ENCODE measurements at places on chromosomes 4 and X.

DNA sequence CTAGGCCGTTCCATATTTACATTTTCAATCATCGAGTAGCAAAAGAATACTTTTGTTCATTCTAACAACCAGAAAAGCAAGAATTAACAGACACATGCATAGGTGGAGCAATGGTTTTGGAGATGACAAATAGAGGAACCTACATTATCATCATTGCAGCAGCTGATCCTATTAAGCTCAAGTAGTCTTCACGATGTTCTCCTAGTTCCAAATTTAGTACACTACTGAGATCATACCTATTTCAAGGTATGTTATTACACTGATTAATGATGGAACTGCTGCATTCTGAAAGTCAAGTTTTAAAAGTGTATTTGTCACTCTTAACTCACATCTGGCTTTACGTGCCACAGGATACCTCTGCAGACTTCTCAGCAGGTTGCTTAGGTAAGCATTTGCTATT lies 87.4 kb downstream of the ADGRA3 start:
- no peak for DNase-seq

GRCh38 chr4:19164334-19164733 lies 1087.4 kb upstream of the SLIT2 start:
- no peak for DNase-seq

GRCh38 chrX:114582698-114583395 lies 1.0 kb upstream of the HTR2C start:
- no peak for DNase-seq

DNA sequence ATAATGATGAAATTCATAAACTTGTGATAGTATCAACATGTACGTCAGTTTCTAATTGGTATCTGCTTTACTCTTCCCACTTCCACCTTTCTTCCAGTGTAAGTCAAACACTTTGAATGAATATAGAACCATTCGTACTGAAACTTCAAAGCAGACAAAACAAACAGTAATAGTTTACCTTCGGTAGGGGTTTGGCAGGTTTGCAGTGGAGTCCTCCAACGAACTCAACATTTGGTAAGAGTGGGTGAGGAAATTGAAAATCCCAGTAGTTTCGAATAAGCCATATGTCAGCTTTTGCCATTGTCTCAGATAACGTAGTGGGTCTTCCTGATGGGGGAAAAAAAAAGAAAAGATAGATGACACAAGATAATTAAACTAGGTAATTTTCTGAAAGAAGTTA lies 2.2 kb downstream of the UGT2B4 start:
- DNase-seq = no peak

DNA sequence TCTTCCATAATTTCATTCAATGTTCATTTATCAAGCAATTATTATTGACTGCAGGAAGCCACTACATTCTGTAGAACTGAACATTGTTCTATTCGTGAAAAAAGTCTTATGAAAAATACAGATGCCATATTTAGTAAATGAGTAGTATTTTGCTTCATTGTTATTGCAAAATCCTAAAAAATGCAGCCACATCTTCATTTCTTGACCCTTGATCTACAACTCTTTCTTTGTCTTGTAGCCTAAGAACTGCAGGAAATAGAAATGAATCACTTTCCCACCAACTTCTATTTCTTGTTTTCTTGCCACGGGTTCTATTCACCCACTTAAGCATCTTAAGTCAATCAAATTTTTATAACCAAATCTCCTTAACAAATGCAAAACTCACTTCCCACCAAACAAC lies 63.3 kb downstream of the KCNIP4 start:
- DNase-seq = no peak

DNA sequence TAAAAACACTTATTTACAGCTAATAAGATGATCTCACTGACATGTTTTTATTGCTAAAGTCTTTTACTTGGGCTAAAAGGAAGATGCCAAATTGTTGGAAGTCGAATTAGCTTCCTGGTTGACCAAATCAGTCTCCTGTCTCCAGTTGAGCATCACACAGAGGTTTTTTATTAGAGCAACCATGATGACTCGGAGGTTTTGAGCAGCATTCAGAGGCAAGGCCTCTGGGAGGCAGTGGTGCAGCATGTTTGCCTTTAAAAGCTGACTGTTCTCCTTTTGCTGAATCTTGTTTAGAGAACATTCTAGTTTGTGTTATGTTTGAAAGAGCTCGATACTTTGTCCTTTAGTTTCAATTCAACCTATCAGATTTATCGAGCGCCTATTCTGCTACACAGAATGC lies 2.1 kb downstream of the UCHL1 start:
- DNase-seq = no peak

GRCh38 chr4:1644891-1645657 lies 39.0 kb downstream of the FAM53A start:
- DNase-seq = no peak

DNA sequence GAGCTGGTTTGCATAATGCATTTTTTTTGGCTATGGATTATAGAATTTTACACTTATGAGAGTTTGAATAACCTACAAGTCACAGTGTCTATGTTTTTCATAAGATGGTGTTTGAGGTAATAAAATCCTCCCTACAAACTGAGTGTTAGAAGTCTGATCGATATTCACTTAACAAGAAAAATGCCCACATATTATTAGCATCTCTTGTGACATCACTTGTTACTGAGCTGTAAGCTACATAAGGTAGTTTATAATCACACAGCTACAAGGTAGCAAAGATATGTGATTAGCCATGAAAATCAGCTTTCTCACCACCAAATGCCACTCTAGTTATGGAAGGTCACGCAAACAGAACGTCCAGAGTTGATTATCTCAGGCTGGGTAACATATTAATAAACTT lies 669.6 kb downstream of the PCDH18 start:
- no peak for DNase-seq

DNA sequence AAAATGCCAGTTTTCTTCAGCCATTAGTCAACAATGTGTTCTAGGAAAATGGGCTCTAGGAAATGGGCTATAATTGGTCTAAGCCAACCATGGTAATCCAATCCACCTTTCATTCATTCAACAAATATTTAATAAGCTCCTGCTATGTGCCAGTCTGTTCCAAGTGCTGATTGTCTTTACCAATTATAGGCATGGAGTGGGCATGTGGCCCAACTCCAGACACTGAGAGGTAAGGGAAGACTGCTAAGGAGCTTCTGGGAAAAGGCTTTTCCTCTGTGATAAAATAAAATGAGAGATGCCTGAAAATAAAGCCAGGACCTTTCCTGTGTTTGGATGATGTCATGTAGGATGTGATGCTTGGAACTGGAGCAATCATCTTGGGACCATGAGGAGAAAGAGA lies 43.3 kb downstream of the HOPX start:
- DNase-seq = no peak

- no peak for DNase-seq
Measured at GRCh38 chr4:131258361-131258760, 1890.7 kb upstream of the PCDH10 start.

GRCh38 chrX:100477958-100478357 lies 67.9 kb upstream of the PCDH19 start:
- DNase-seq = no peak

DNA sequence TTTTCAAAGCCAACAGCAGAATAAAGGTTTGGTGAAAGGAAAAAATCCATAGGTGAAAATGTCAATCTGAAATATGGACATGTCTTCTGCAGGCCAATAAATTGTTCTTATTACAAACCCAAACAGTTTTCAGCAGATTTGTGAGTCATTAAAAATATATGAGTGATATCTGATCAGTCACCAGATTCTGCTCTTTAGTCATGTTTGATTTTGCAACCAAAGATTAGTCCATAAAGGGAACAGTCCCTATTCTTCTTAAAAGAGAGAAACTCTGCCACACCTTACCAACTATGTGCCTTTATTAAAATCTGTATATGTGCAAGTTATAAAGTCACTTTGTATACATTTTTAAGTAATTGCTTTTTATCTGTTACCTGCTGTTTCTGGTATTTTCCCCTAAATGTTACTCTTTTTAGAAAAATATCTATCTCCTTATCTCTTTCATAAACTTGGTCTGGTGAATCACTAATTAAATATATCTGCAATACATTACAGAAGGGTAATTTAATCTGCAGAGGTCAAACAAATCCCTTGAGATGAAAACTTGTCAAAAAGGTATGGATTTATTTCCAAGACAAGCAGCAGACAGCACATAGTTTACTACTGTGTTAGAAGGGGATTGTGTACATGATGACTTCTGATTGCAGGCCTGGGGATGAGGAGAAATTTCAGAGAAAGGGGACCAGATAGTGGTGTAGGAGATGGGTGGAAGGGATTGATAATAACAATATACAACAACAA lies 322.9 kb upstream of the NWD2 start:
- no peak for DNase-seq

GRCh38 chr4:147813109-147813773 lies 81.4 kb downstream of the ARHGAP10 start:
- no peak for DNase-seq

DNA sequence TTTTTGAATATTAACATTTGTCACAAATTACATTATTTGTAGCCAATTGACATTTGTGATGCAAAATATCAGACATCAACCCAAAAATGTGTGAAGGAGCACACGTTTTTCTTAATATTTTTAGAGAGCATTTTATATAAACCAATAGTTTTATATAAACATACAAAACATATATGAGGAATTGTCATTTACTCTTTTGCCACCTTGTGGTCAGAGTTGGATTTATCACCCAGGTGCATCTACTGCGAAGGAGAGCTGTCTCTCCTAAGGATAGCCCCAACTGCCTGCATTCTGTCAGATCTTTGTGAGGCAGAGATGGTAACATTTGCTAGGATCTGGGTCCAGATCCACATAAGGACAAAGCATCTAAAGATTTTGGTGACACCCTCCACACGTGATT lies 2.5 kb upstream of the USP27X start:
- DNase-seq = no peak

GRCh38 chrX:78710171-78710570 lies 37.3 kb upstream of the LPAR4 start:
- no peak for DNase-seq

DNA sequence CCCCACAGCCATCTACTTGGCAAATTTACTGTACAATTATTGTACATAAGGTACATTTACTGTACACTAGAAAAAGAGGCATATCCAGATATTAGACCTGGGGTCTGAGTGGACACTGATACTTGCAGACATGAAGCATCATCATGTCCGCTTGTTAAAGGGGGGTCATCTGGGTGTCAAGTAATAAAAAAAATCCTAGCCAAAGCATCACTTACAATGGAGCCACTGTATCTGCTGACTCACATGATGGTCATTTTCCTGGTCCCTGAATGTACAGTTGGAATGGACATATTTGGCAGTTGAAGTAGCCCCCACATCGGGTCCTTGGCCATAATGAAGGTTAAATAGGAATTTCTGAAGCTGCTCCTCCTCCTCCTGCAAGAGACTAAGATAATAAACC lies 228.8 kb downstream of the THOC2 start:
- DNase-seq = no peak

GRCh38 chr4:87047281-87047798 lies 112.5 kb downstream of the AFF1 start:
- no peak for DNase-seq

- no peak for DNase-seq
Measured at GRCh38 chr4:121764702-121765367, at the start of gene SMIM43. SMIM43 (minus strand) TSS chr4:121765164; CDS start chr4:121765105, 59 bp downstream.

DNA sequence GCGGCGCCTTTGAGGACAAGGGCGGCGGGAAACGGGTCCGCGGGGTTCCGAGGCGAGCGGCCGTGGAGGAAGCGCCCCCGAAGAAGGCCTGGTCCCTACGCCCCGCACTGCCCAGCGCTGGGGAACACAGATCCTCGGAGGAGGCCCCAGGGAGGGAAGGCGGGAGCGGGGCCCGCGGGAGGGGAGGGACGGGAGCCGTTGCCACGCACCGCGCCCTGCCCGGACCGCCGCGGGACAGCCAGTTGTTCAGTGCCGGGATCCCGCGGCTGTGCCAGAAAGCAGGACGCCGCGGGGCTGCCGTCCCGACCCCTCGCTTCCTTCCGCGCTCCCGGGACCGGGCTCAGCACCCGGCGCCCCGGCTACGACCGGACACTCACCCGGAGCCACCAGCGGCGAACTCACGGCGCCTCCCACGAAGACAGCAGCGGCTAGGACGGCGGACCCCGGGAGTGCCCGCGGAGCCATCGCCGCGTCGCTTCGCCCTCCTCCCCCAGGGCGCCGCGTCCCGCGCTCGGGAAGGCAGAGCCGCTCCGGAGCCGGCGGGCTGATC lies 278 bp downstream of the RELL1 start:
- peak; percentile 18 for DNase-seq

- no peak for DNase-seq
Measured at GRCh38 chrX:133482056-133482952, 67.0 kb upstream of the GPC4 start.

GRCh38 chrX:118536204-118536603 lies 40.6 kb downstream of the DOCK11 start:
- DNase-seq = no peak

GRCh38 chrX:47751670-47752069 lies 85.0 kb upstream of the ZNF81 start:
- DNase-seq = no peak

DNA sequence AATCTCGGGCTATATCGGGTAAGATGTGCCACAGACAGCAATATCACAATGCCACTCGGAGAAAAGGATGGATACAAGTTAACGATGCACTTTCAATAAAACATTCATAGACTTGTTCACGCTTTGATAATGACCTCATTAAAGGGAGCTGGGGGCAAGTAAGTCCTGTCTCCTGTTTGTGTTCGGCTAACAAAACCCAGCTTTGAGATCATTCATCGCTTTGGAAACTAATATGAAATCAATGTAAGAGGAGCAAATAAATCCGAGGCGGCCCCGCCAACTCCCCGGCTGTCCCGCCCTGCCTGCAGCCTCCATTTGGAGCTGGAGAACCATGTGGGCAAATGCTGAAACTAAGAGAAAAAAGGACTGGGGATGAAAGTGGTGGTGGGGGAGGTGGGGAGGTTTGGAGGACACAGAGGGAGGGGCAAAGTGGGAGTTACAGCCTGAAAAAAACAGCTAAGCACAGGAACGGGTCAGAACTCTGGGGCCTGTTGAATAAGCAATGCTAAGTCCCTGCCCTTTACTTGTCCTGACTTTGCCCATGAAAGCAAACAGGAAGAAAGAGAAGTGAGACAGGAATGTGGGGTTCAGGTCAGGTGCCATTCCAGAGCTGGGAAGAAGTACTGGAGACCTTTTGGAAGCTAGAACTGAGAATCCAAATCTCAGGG lies 3.5 kb upstream of the GSX2 start:
- DNase-seq = no peak

DNA sequence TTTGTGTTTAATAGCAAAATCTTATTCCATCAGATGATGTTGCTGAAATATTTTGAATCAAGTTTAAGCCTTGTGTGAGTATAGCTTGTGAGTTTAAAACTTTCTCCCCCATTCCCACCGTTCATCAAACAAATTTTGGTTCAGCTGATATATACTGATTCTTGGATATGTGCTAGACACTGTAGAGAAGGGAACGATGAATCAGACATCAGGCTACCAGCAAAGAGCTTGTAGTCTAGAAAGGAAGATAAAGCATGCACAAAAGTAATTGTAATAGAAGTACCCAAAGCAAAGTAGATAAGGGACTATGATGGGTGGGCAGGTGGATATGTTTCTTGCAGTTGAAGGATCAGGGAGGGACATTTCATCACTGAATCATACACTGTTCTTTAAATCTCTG lies 131.9 kb downstream of the AKAP4 start:
- no peak for DNase-seq

GRCh38 chrX:7147978-7148854 lies at the start of gene PUDP:
PUDP (minus strand) TSS chrX:7148153; CDS start chrX:7148113, 40 bp downstream.
- peak; percentile 87 for DNase-seq

All from activated T-helper 1 cell treated with anti-CD3 and anti-CD28 coated beads, Interleukin-2, amount 50 U/mL, for 16 hours (primary cell).